ENCODE measurements at places on chromosomes 6 and 20. TPM values are rescaled to one million over a fixed set of nuclear protein-coding genes. Genes with fewer than 3 reads are reported as not detected.

GSTA2 gene
- not detected for total RNA-seq

LPIN3 gene
- total RNA-seq = 2.4 TPM

HRH3 gene
- total RNA-seq = not detected

VNN1 gene
- 1.2 TPM for total RNA-seq

ZNF831 gene
- total RNA-seq = 0.05 TPM

B3GAT2 gene
- total RNA-seq = not detected

Measured in gastrocnemius medialis (tissue), 4 donors.